ENCODE measurements at places on chromosomes 4 and X.

- no peak for DNase-seq
Measured at GRCh38 chrX:37686369-37686995, 891 bp downstream of the XK start.

DNA sequence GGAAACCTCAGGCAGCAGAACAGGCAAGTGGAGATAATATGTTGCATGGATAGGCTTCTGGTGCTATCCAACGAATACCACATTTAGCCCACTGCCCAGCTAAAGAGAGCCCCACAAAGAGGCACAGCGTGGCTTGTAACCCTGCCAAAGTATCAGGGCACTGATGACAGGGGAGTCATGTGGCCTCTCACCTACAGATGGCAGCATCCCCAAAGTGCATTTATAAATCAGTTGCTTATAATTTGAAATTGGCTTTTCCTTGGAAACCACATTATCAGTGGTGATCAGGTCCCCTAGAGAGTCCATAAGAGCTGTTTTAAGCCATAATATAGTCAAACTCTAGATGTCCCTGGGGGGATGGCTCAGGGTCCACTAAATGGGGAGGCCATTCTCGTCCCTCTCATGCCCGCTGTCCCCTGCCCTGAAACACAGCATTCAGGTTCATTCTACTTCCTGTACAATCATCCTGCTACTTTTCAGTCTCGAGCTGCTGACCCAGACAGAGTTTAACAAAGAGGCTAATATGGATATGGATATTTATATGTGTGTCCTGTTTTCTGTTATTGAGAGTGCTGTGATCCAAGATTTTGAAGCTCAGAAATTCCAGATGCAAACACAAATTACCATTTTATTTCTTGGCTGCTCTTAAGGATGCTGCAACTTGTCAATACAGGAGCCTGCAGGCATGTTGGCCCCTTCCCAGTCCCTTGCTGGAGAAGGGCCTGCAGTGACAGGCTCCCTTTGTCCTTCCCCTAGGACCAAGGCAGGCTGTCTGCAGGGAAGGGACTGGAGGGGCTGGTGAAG, 28.5 kb downstream of the SRPX start:
- DNase-seq: peak; percentile 57

- no peak for DNase-seq
Measured at GRCh38 chr4:166675411-166675810, 558.9 kb downstream of the SPOCK3 start.

- no peak for DNase-seq
Measured at GRCh38 chr4:70660106-70660505, 6.2 kb downstream of the JCHAIN start.

GRCh38 chr4:40264497-40264896, 67.7 kb downstream of the RHOH start:
- DNase-seq: no peak

DNA sequence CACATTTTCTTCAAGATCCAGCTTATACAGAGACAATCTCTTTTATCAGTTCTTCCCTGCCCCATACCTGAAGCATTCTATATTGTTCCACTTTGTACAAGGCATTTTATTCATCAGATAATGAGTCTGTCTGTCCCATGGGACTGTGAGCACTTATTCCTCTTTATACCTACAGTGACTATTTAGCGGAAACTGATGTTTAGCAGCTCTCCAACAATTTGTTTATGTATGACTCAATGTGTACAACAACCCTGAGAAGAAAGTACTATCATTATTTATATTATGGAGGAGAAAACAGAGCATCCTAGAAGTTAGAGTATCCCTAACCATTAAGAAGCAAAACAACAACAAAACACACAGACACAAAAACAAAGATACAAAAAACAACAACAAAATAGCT, 306.5 kb downstream of the PRDM5 start:
- no peak for DNase-seq

- DNase-seq: no peak
Measured at GRCh38 chr4:40401631-40402030, 66.5 kb downstream of the CHRNA9 start.

DNA sequence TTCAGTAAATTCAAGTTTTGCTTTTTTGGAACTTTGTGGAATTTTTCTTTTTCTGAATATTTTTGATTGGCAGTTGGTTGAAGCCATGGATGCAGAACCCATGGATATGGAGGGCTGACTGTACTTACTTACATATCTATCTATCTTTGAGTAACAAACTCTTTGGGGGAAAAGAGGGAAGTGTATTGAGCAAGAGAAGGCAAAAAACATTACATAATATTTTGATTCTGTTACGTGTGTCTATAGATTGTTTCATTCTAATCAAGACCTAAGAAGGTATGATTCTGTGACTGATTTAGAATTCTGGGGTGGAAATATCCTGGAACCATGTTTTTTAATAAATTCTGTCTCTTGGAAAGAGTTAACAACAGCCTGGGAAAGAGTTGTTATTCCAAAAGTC, 31.5 kb downstream of the GRSF1 start:
- no peak for DNase-seq

DNA sequence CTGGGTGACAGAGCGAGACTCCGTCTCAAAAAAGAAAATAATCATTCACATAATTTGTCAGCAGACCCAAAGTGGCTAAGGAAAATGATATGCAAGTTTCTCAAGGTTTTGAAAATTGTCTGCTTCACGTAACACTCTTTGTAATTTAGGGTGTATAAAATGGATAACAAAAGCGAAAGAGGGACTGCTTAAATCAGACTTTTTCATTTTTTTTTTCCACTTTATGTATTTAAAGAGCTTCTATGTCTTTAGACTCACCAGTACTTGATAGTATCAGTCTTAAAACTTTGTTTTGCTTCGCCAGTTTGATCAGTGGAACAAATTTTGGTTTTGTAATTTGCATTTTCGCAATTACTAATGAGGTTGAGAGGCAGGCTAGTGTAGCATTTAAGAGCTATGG, 34.6 kb downstream of the USP9X start:
- no peak for DNase-seq

GRCh38 chr4:169080981-169081380, 70.9 kb upstream of the CBR4 start:
- DNase-seq: peak; percentile 70

GRCh38 chrX:39309018-39309635, 507.9 kb downstream of the MID1IP1 start:
- peak; percentile 85 for DNase-seq

GRCh38 chr4:31516520-31516919, 796.4 kb downstream of the PCDH7 start:
- no peak for DNase-seq

GRCh38 chr4:101777431-101777830, 13.1 kb upstream of the BANK1 start:
- no peak for DNase-seq

DNA sequence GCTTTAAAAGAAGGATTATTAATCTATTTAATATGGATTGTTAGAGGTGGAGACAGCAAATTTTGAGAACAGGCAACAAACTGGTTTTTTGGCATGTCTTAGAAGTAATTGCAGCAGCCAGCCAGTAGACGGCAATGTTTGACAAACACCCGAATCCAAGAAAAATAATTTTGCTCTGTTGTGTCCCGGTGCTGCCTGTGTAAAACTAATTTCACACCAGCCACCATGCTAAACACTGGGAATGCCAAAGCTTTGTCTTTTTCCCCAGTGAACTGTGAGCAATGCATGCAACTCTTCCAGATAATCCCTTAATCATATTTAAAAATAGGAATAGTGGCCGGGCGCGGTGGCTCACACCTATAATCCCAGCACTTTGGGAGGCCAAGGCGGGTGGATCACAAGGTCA, 25.9 kb downstream of the SMIM31 start:
- peak; percentile 56 for DNase-seq
